ENCODE measurements at places on chromosomes 1 and 21.

GRCh38 chr1:220300442-220301121, 28.3 kb upstream of the RAB3GAP2 start:
- DNase-seq, result peak; percentile 81

DNA sequence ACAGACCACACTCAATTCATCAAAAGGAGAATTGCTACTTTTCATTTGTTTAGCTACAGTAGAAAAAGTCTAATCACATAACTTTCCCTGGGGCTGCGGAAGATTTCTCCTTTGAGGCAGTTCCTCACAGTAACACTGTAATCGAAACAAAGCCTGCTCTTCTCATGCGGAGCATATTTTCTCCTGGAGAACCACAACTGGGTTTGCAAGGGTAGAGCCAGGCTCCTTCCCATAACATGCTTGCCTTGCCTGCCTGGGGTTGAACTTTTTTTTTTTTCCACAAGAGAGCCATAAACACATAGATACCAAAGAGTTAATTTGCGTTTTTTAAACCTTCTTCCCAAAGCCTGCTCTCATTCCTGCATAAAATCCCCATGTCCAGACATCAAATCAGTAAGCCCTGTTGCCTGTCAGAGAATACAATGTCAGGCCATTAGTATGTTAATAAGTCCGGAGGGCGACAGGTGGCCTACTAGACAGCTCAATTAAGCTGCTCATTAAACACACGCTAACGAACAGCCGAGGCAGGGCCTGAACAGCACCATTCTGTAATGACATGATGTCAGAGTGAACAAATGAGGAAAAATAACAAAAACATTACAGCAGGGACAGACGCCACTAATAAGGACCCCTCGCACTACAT, 107.1 kb upstream of the OLIG2 start:
- no peak for DNase-seq

DNA sequence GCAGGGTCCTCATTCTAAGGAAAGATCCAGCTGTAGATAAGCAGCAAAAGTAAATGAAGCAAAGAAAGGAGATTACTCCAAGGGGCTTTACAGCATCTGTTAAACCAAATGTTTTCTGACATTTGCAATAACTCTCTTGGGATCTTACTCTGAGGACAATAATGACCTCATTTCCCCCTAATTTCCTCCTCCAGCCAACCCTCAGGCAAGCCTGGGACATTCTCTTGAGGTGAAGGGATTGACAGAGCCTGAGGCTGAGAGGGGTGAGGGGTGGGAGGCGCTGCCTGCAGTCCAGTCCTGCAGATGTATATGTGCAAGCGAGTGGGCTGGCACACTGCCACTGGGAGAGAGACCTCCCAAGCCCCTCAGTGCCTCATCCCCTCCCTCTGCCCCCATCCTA, 40.5 kb upstream of the NEK2 start:
- DNase-seq, result no peak

GRCh38 chr1:155177192-155177917, 3.7 kb downstream of the TRIM46 start:
- DNase-seq, result no peak

DNA sequence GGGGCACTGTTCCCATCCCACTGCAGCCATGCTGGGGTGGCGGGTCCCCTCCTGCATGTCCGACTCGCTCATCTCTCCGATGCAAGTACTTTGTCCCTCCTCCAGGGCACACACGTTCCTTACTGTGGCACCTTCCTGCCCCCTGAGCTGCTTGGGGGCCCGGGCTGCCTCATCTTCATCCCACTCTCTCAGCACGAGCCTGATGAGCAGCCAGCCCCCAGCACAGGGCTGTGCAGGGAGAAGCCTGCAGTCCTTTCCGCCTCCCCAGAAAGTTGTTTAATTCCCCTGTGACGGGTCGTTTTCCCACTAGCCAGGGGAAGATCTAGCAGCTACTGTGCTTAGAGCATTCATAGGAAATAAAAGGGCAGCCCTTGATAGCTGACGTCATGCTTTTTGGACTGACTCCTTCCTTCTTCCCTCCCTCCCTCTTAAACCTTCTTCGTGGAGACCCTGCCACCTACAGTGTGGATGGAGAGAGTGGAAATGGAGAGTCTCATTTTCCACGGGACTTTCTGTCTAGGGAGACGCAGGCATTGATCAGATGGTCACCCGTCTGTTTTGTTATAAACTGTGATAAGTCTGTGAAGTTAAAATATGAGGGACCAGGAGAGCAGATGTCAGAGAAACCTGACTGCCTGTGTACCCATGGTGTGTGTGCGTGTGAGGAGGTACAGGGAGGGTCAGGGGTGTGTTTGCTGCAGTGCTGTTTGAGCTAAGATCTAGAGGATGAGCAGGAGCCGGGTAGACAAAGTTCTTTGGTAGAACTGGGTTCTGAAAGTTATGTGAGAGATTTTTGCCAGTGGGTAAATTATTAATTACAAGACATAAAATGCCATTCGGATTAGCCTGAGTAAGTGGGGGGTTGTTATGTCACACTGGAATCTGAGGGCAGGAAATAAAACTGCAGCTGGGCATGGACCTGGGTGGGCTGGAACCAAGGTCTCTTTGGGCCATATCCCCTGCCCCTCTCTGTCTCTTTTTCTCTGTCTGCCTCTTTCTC, 34.3 kb downstream of the GPR137B start:
- no peak for DNase-seq

All from ELR (cell line).